SJSA1 (cell line): ENCODE measurements at places on chromosomes 6 and 20. TPM values are rescaled to one million over a fixed set of nuclear protein-coding genes. Genes with fewer than 3 reads are reported as not detected.

EMILIN3 gene
- total RNA-seq = not detected in 2 replicates

- H3K4me3 ChIP-seq = no peak overlapping the region
- H3K27ac ChIP-seq = no peak overlapping the region
- DNase-seq = no peak
- no peaks in the 10 kb centered on the region for H3K27me3 ChIP-seq
- H3K36me3 ChIP-seq = no peaks in the 10 kb centered on the region
These were observed 47.6 kb upstream of the ADGRF4 start for GRCh38 chr6:47650553-47651432.

DNA sequence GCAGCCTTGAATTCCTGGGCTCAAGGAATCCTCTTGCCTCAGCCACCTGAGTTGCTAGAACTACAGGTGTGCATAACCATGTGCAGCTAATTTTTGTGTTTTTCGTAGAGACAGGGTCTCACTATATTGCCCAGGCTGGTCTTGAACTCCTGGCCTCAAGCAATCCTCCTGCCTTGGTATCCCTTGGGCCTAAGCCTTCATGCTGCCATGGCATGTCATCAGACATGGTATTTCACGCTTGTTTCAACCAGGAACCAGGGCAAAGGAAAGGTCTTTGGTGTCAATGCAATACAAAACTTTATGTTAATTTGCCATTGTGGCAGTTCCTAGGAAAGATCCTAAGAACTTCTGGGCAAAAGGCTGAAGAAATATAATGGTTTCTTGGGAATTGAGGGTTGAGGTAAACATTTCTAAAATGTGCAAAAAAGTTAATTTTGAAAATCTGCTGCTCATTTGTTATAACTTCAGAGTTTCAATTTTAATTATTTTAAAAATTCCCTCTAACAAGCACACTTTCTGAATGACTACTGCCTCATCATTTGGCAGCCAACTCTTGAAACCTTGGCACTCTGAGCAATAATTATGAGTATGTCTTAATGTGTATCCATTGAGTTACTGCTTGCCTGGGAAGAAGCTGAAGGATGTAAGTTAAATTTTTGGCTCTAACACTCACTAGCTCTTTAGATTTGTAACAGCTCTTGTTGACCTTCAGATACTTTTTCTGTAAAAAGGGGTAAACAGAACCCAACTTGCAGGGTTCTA lies 154.1 kb downstream of the GJA10 start:
- no peak for DNase-seq
- H3K4me3 ChIP-seq = no peak overlapping the region
- H3K27ac ChIP-seq = no peak overlapping the region

GRCh38 chr6:156827382-156827781 lies 50.2 kb downstream of the ARID1B start:
- H3K27me3 ChIP-seq = no peaks in the 10 kb centered on the region; the same call in 1 of the 2 replicates
- peaks cover 25% of the 10 kb centered on the region for H3K4me1 ChIP-seq
- H3K27ac ChIP-seq = no peak overlapping the region
- DNase-seq = no peak

GRCh38 chr6:30311671-30312070 lies 15.1 kb upstream of the TRIM39 start:
- no peaks in the 10 kb centered on the region for H3K4me1 ChIP-seq
- peaks cover 59% of the 10 kb centered on the region for H3K36me3 ChIP-seq
- H3K27me3 ChIP-seq = no peaks in the 10 kb centered on the region
- H3K4me3 ChIP-seq = no peak overlapping the region
- no peak overlapping the region for H3K27ac ChIP-seq
- DNase-seq = no peak

KCNG1 gene
- 17.7 and 31.0 TPM in 2 replicates for total RNA-seq

GRCh38 chr20:57205606-57206219 lies 60.7 kb downstream of the BMP7 start:
- no peaks in the 10 kb centered on the region for H3K36me3 ChIP-seq
- H3K4me1 ChIP-seq = peaks cover 27% of the 10 kb centered on the region
- DNase-seq = peak; percentile 78
- H3K4me3 ChIP-seq = no peak overlapping the region

DNA sequence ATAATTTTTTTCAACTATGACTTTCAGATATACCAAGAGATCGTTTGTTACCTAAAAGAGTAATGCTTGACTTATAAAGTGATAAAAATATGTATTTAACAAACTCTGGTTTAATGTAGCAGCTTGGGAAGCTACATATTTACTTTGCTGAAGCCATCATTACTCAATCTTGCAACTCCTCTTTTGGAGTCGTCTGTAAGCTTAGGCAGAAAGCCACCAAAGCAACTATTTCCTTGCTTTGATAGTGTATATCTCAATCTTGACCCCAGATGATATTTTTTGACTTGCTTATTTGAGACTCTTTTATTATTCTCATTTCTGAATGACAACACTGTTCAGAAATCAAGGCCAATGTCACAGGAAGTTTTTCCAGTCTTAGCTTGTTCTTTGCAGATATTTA lies 183.0 kb downstream of the SAMD5 start:
- no peak overlapping the region for H3K4me3 ChIP-seq
- no peaks in the 10 kb centered on the region for H3K36me3 ChIP-seq
- H3K27ac ChIP-seq = no peak overlapping the region
- H3K27me3 ChIP-seq = no peaks in the 10 kb centered on the region
- no peak for DNase-seq
- no peaks in the 10 kb centered on the region for H3K4me1 ChIP-seq

DNA sequence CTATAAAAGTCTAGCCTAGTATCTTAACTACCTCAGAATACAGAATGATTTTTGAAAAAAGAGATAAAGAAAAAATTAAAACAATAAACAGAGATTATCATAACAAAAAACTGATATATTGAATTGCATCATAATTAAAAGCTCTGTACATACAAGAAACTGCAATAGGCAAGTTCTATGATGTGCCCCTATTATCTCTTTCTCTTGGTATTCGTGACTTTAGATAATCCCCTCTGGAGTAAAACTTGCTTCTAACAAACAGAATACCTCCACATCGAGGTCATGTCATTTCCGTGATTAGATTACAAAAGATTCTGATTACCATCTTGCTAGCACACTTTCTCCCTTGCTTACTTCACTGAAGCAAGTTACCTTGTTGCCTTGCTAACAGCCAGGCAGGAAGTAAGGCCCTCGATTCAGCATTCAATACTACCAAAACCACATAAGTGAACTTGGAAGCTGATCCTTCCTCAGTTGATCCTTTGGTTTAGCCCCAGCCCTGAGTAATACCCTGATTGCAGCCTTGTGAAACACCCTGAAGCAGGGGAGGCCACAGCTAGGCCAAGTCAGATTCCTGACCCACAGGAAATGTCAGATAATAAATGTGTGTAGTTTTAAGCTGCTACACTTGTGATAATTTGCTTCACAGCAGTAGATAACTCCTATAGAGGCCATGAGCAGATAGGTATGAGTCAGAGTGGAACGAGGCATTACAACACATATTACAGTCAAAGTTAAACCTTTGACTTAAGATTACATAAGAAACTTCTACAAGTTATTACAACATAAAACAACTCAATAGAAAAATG lies 53.7 kb upstream of the TMX4 start:
- DNase-seq = no peak
- H3K27me3 ChIP-seq = no peaks in the 10 kb centered on the region
- H3K4me1 ChIP-seq = 0 out of 2 replicates have a peak, but pooled peaks cover under 1% of the 10 kb centered on the region
- no peak overlapping the region for H3K4me3 ChIP-seq

- no peaks in the 10 kb centered on the region for H3K27me3 ChIP-seq
- peaks cover 9% of the 10 kb centered on the region; the same call in 1 of the 2 replicates for H3K4me1 ChIP-seq
- no peak overlapping the region for H3K27ac ChIP-seq
These were observed 35.8 kb downstream of the RIPOR2 start for GRCh38 chr6:24899997-24900325.

GRCh38 chr6:166586424-166587156 lies at the start of gene RAMACL:
Gene RAMACL (minus strand): TSS chr6:166586678. CDS start chr6:166586477, 201 bp downstream.
- peaks cover 17% of the 10 kb centered on the region for H3K4me1 ChIP-seq
- DNase-seq = no peak
- H3K27ac ChIP-seq = no peak within 1 kb of the TSS
- no peaks in the 10 kb centered on the region for H3K27me3 ChIP-seq
- H3K4me3 ChIP-seq = no peak within 1 kb of the TSS

SLC13A3 gene
- total RNA-seq = not detected in 2 replicates

DNA sequence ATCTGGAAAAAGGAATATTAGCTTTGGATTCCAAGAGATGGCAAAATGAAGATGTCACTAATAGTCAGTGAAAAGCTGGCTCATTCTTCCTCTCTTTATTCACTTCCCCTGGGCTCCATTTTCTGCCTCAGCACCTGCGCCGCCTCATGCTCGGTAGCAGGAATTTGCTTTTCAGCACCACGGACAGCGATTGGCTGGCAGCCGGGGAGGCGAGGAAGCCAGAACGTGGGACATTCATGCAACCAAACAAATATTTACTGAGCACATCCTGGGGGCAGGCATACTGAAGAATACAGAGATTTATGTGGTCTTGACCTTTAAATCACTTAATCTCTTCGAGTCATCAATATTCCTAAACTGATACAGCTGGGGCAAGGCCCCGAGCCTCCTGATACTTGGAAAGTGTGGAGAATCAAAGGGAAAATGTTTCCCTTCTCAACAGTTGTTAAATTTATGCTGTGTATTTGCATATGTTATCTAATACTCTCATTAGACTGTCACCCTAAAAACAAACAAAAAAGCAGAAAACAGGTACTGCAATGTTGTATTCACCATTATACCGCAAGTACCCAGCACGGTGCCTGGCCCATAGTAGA lies 12.1 kb upstream of the PDYN start:
- H3K36me3 ChIP-seq = no peaks in the 10 kb centered on the region
- no peak overlapping the region for H3K27ac ChIP-seq
- peaks cover 16% of the 10 kb centered on the region; the same call in 1 of the 2 replicates for H3K27me3 ChIP-seq
- peak; percentile 66 for DNase-seq

EPB41L1 gene
- total RNA-seq = 3.5 and 4.2 TPM in 2 replicates

SLPI gene
- total RNA-seq = not detected in 2 replicates

DNA sequence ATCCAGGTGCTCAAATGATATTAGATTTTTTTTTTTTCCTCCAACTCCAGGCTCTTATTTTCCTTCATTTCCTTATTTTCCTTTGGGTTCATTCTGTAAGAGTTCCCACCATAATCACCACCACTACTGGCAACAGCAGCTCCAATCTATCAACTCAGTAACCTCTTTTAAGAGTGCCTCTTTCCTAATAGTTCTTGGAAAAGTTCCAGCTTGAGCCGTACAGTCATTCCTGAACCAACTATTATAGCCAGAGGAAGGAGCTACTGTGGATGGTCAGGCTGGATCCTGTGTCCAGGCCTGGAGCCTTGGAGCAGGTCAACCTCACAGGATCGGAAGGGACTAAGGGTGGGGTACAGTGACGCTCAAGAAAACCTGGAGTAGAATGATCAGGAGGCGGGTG lies 4.2 kb upstream of the ANGPT4 start:
- H3K36me3 ChIP-seq = no peaks in the 10 kb centered on the region
- H3K4me1 ChIP-seq = no peaks in the 10 kb centered on the region
- H3K27ac ChIP-seq = no peak overlapping the region
- no peak overlapping the region for H3K4me3 ChIP-seq

DNA sequence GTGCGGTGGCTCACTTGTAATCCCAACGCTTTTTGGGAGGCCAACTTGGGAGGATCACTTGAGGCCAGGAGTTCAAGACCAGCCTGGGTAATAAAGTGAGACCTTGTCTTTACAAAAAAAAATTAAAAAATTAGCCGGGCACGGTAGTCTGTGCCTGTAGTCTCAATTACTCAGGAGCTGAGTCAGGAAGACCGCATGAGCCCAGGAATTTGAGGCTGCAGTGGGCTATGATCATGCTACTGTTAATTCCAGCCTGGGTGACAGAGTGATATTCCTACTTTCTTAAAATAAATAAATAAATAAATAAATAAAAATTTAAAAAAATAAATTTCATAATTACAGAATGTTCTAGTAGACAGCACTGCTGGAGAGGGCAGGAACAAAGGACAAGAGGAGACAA lies 62.4 kb downstream of the DST start:
- no peak overlapping the region for H3K27ac ChIP-seq
- no peak for DNase-seq
- no peak overlapping the region for H3K4me3 ChIP-seq
- peaks cover 10% of the 10 kb centered on the region for H3K4me1 ChIP-seq
- H3K36me3 ChIP-seq = peaks cover 49% of the 10 kb centered on the region
- H3K27me3 ChIP-seq = no peaks in the 10 kb centered on the region

C4A gene
- 0.47 and 1.4 TPM in 2 replicates for total RNA-seq

GRCh38 chr20:47676219-47676721 lies 109.0 kb downstream of the SULF2 start:
- peaks cover 6% of the 10 kb centered on the region for H3K4me1 ChIP-seq
- no peaks in the 10 kb centered on the region for H3K27me3 ChIP-seq

POPDC3 gene
- 41.7 and 51.3 TPM in 2 replicates for total RNA-seq

DNA sequence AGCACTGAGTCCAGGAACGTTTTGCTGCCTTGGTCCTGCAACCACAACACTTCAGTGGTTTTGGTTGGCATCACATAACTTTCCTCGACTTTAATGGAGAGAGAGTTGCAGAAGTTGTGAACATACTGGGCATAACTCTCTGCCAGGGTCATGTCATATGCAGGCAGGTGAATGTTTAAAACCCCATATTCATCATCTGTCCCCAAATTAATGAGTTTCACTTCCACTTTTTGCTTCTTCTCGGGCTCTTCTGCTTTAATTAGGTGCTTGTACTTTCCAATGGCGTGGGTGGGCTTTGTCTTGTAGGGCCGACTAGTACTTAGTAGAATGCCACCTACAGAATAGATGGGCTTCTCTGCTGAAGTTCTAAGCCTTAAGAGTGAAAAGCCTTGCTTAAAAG lies 45.2 kb upstream of the TFAP2A start:
- H3K4me3 ChIP-seq = no peak overlapping the region
- no peaks in the 10 kb centered on the region for H3K27me3 ChIP-seq
- peak overlapping the region; percentile 74 for H3K27ac ChIP-seq

- no peak overlapping the region for H3K27ac ChIP-seq
- H3K4me3 ChIP-seq = no peak overlapping the region
- no peaks in the 10 kb centered on the region for H3K4me1 ChIP-seq
- no peaks in the 10 kb centered on the region for H3K36me3 ChIP-seq
- no peak for DNase-seq
These were observed 144.6 kb upstream of the BEND3 start for GRCh38 chr6:107259951-107260350.

MTFR2 gene
- 4.6 and 10.6 TPM in 2 replicates for total RNA-seq

GRCh38 chr6:133241901-133242636 lies 912 bp downstream of the EYA4 start:
- H3K27me3 ChIP-seq = peaks cover 52% of the 10 kb centered on the region
- H3K4me1 ChIP-seq = peaks cover 14% of the 10 kb centered on the region
- H3K36me3 ChIP-seq = no peaks in the 10 kb centered on the region
- peak; percentile 16 for DNase-seq
- H3K4me3 ChIP-seq = peak overlapping the region; percentile 28

GLP1R gene
- total RNA-seq = not detected in 2 replicates

DNA sequence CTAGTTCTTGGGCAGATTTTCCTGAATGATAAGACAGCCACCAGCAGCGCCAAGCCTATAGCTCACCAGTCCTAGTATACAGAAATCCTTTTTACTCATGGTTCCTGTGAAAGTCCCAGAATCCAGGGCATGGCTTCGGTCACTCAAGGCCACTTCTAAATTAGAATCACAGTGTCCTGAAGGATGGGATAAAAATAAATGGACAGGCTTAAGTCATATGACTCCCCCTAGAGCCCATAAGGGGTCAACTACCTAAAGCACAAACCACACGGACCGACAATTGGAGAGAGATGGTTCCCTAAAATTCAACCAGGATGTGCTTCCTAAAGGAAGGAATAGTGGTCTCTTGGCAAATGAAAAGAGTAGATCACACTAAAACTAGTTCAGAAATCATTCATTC lies 404.1 kb upstream of the PLCB4 start:
- no peak for DNase-seq
- no peaks in the 10 kb centered on the region for H3K36me3 ChIP-seq
- H3K4me1 ChIP-seq = no peaks in the 10 kb centered on the region

- H3K27ac ChIP-seq = no peak overlapping the region
- H3K36me3 ChIP-seq = no peaks in the 10 kb centered on the region
- H3K4me1 ChIP-seq = no peaks in the 10 kb centered on the region
These were observed 656.7 kb upstream of the ID4 start for GRCh38 chr6:19180348-19181072.
